ENCODE measurements at places on chromosomes 4 and X.

DNA sequence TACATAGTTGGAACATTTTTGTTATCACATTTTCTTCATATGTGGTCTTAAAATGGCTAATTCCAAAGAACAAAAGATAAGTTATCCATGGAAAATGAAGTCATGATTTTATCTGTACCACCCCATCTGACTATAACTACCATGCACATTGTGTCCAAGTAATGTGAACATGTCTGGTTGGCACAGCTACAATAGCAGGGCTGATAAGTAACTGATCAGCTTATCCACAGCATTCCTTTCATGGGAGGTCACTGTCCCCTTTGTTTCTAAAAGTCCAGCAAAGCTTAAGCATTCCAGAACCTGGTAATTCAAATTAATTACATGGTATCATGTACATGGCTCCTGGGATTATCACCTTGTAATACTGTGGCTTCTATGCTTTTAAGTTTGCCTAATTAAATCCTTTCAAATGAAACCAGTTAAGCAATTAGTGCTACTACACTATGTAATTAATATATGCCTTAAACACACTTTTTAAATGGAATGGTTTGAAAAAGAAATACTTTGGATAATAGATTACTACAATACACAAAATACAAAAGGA, 21.1 kb upstream of the SORBS2 start:
- DNase-seq = no peak

DNA sequence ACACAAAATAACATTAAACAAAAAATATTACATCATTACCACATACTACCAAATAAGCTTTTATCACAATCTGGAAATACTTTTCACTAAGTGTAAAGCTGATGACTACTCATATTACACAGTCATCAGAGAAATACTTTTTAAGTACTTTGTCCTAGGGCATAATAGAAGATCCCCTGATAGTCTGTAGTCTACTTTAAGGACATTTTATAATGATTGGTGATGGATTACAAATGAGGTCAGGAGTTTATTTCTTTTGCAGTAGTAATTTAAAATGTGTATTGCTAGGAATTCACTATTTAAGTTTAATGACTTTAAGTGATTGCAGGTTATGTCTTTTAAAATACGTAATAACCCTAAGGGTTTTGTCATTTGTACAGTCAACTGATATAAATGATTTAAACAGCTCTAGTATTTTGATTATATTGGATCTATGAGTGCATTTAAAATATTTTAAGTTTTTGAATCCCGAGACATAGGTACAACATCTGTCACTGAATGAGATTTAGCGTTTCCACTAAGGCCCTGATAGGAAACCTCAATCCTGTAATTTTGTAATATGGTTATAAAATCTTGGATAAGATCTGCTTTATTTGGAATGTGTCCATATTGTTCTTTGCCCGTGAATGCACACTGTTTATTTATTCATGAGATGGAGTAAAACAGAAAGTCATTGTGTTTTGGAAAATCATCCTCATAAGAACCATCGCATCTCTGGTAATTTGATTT, 189.5 kb downstream of the ARAP2 start:
- no peak for DNase-seq

DNA sequence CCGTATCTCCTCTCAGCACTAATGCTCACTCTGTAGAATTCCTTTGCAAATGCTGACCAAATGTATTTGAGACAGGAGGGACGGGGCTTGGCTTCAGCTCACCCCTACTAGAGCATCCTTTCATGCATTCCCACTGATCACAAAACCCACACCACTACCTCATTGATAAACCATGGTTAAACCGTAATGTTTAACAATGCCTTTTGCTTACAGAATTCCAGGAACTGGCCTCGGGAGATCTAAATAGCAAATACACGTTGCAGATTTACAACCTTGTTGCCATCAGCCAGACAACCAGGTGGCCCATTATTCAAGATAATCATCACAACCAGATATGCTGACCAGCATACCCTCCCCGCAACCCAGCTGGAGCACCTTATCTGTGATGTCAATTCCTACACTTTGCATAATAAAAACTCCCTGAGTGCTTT, 391.9 kb downstream of the KCTD8 start:
- no peak for DNase-seq

GRCh38 chrX:44017676-44018075, 44.5 kb upstream of the NDP start:
- no peak for DNase-seq

- DNase-seq = no peak
Observed at GRCh38 chr4:129136433-129136832, 40.5 kb downstream of the C4orf33 start.

- DNase-seq = no peak
Observed at GRCh38 chr4:28350485-28350884, 1489.8 kb downstream of the STIM2 start.

DNA sequence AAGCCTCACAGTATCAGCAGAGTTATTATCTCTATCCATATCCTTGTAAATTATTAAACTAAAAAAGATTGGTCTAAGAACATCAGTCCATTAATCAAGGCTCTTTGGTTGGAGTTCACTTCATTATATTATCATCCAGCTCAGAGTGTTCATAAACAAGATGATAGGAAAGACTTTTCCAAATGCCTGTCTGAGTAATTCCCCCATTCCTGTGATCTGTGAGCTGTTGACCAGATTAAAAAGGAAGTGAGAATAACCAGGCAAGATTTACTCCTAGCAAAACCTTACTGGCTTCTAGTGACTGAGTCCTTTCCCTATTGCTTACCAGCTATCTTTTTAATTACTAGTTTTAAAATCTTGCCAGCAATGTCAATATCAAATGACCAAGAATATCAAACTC, 14.9 kb downstream of the PKD2 start:
- peak; percentile 20 for DNase-seq

DNA sequence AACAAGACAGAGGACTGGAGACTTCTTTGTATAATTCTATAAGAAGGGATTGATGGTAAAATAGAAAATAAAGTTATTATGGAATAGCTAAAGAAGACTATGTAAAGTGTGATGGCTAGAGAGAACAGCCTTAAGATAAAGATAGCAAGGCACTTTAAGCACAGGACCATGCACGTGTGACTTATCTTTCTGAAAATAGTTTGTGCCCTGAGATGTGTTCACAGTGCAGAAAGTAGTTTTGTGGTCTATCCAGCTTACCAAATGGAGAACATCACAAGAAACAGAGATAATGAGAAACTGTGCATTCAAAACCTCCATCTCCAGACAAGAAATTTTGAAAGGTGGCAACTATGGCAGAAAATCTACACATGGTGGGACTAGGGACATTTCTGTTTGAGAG, 213.3 kb downstream of the PARM1 start:
- DNase-seq = no peak

GRCh38 chrX:81195259-81195658, 6.5 kb downstream of the HMGN5 start:
- no peak for DNase-seq

- no peak for DNase-seq
Observed at GRCh38 chr4:130131536-130131935, 1035.6 kb downstream of the C4orf33 start.

DNA sequence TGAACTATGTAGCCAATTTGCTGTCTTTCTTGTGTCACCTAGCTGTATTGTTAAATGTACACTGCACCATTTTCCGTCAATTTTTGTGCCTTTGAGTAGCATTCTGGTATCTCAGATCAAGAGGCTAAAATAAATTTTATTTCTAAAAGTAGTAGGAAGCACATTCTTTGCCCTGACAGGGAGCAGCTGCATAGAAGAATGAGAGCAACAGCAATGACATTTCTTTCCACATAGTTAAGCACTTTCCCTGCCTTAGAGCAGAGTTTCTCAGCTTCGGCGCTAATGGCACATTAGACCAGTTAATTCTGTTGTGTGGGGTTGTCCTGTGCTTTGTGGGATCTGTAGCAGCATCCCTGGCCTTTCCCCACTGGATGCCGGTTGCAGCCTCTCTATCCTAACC, 173.9 kb downstream of the CHIC2 start:
- no peak for DNase-seq

DNA sequence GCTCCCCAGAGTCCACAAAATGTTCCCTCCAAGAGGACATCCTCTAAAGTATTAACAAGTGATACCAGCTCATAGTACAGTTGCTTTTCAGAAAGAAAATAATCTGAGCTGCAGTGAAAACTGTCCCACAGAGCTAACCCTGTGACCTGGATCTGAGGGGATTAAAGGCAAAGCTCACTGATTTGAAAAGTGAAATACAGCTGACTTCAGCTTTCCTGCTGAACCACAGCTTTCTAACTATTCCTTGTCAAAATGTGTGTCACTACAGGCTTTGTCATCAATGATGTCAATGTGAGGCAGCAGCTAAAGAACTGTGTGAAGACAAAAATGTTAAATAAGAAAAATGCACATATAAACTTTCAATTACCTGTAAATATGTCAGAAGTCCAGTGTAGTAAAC, 36.9 kb downstream of the DCHS2 start:
- DNase-seq = no peak

DNA sequence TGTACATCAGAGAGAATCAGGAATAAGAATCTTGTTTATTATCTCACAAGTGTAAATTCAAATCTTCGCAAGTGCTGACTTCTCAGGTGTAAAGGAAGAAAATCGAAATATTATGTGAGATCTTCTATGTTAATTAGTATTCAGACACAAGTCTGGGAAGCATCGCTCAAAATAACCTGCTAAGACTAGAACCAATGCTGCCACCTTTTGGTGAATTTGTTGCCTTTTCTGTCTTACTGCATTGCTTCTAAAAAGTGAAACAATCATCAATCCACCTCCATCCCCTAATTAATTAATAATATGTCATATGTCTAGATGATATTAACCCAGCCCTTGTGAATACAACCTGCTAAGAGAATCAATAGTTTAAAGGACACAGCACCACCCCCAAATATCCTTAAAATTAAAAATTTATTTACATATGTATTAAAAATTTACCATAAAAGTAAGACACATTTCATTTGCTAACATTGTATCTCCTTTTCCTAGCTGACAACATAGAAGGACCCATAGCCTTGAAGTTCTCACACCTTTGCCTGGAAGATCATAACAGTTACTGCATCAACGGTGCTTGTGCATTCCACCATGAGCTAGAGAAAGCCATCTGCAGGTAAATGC, 3.5 kb downstream of the EPGN start:
- peak; percentile 74 for DNase-seq

- DNase-seq = no peak
Observed at GRCh38 chr4:173635395-173635794, 105.4 kb upstream of the HAND2 start.

DNA sequence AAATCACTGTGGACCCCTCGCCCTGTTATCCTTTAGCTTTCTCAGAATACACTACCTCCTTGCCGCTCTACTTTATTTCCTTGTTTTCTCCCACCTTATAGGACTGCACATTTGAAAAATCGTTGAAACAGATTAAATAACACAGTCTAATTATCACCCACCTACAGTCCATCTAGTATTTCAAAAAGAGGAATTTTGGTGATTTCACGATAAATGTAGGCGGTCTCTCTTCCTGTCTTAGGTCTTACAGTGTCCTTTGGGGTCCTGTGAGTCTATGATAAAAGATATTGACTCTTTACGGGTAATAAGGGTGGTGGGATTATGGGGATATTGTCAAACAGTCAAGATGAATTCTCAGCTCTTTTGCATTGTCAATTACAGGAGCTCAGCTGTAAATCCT, 2.4 kb upstream of the TBL1X start:
- DNase-seq = no peak

DNA sequence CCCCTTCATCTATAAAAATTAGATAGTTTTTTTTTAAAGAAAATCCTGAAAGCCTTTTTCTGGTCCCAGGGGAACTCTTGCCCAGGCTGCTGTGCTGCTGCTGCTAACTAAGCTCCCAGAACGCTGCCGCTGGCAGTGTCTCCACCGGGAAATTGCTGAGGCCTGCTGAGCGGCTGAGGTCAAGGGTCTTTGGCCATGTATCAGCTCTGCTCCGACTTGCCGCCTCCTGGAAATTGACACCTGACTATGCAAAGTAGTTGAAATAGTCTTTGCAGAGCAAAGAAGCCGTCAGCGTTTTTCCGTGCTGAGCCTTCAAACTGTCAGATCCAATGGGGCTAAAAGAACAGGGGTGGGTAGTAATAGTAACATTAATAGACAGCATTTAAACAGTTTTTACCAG, 839 bp downstream of the QDPR start:
- DNase-seq = no peak

Data from suppressor macrophage (primary cell).